ENCODE measurements at places on chromosomes 11 and 22.

GRCh38 chr11:59401262-59401552 lies 25.0 kb downstream of the OR5A2 start:
- no peak for DNase-seq

GRCh38 chr11:61377461-61378160 lies 14.8 kb upstream of the TMEM216 start:
- peak; percentile 78 for DNase-seq

- peak; percentile 90 for DNase-seq
Observed at GRCh38 chr22:20531404-20532201, 24.2 kb downstream of the MED15 start.

GRCh38 chr11:84590106-84590505 lies 1037.0 kb downstream of the DLG2 start:
- DNase-seq: no peak

GRCh38 chr11:15195454-15196200 lies 80.9 kb downstream of the INSC start:
- DNase-seq: no peak

GRCh38 chr22:17132112-17132511 lies 11.0 kb upstream of the TMEM121B start:
- DNase-seq: no peak

GRCh38 chr22:41660416-41660815 lies 28.3 kb downstream of the SNU13 start:
- DNase-seq: peak; percentile 12
